CD4-positive, alpha-beta memory T cell (primary cell): ENCODE measurements at places on chromosomes 1 and 21.

- no peak for DNase-seq
Observed at GRCh38 chr1:160412028-160412362, 11.6 kb downstream of the VANGL2 start.

DNA sequence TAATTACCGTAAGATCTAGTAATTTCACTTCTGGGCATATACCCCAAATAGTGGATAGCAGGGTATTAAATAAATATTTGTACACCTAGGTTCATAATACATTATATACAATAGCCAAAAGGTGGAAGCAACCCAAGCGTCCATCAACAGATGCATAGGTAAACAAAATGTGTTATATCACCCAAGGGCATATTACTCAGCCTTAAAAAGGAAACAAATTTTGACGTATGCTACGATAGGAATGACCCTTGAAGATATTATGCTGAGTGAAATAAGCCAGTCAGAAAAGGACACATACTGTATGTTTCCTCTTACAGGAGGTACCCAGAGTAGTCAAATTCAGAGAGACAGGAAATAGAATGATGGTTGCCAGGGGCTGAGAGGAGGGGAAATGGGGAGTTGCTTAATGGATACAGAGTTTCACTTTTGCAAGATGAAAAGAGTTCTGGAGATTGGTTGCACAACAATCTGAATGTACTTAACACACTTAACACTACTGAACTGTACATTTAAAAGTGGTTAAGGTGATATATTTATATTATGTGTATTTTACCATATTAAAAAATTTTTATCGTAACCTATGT lies 36.6 kb upstream of the KCTD3 start:
- no peak for DNase-seq

DNA sequence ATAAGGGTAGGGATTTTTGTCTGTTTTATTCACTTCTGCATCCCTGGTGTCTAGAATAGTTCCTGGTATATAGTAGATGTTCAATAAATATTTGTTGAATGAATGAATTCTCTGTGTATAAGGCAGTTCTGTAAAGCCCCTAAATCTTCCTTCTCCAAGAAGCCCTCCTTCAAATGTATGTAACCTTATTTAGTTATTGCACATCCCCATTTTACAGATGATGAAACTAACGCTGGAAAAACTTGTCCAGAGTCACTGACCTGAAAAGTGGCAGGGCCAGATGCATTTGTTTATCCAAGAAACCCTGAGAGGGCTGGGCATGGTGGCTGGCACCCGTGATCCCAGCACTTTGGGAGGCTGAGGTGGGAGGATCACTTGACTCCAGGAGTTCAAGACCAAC lies 4.3 kb upstream of the LMNA start:
- no peak for DNase-seq

- no peak for DNase-seq
Observed at GRCh38 chr1:228979325-228979699, 244.0 kb downstream of the RHOU start.

DNA sequence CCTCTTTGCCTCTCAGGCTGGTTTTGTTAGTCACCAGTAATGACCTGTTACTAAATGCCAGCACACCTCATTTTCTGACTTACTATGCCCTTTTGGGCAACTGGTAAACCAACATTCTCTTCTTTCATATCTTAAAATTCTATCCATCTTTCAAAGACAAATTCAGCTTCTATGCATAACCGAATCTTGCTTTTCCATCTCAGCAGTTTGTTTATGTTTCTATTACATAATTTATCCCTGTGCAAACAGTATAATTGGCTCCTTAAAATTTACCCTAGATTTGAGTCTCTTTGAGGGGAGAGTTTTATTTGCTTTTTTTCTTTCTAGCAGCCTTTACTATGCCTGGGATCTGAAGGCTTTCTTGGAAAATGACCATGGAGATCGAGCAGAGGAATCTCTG lies 58.5 kb upstream of the SIPA1L2 start:
- no peak for DNase-seq

GRCh38 chr1:4853904-4854303 lies 199.5 kb downstream of the AJAP1 start:
- no peak for DNase-seq

- no peak for DNase-seq
Observed at GRCh38 chr1:201487742-201488141, 18.8 kb upstream of the PHLDA3 start.

GRCh38 chr1:16246961-16247360 lies 10.0 kb upstream of the CPLANE2 start:
- DNase-seq, result no peak

GRCh38 chr1:19425646-19426239 lies 59.6 kb downstream of the CAPZB start:
- DNase-seq, result no peak

DNA sequence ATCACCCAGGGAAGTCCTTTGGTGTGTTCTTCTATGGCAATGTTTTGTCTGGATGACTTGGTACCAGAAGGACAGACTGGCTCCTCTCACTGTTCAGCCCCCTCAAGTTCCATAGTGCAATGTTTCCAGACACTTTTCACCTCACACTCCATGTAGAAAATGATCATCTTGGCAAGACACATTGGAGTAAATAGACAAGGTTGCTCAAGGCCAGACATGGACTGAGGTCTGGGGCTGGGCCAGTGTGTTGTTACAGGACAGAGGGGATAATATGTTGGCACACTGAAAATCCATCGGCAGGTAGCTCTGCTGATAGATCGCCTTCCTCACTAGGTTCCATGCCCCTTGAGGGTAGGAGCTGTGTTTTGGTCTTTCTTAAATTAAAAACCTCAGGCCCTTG lies 51.5 kb downstream of the C1orf21 start:
- DNase-seq, result no peak

DNA sequence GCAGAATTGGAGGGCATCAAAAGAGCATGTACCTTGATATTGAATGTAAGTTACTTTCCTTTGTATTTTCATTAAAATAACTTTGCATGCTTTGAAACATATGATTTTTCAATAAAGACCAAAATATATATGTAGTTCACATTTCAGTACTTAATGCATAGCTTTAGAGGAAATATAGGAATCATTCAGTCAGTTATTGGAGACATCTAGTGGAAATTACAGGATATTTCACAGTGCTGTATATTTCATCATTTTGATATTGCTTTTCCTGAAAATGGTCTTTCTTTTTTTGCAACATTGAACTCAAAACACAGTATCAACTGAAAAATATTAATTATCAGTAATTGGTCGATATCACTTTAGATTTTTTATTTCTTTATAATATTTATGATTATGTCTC lies 375.8 kb downstream of the NCAM2 start:
- DNase-seq, result no peak

DNA sequence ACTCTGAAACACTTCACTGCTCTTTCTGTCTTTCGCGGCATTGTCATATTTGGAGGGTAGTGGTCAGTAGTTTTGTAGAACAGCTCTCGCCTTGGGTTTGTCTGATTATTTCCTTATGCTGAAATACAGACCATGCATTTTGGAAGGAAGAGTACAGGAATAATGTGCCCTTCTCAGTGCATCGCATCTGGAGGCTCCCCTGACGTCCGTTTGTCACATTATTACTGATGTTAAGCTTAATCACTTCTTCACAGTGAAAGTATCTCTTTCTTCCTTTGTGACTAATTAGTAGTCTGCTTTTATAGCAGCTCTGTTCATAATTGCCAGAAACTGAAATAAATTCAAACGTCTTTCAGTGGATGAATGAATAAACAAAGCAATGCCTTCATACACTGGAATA lies 85.7 kb upstream of the CXADR start:
- no peak for DNase-seq

- DNase-seq, result no peak
Observed at GRCh38 chr21:41465176-41465781, 39.2 kb downstream of the MX1 start.
